Nephron progenitor cell (in vitro differentiated cells): ENCODE measurements at places on chromosomes 5 and 9.

- DNase-seq = no peak
Observed at GRCh38 chr5:159660401-159660800, 255.9 kb upstream of the ADRA1B start.

DNA sequence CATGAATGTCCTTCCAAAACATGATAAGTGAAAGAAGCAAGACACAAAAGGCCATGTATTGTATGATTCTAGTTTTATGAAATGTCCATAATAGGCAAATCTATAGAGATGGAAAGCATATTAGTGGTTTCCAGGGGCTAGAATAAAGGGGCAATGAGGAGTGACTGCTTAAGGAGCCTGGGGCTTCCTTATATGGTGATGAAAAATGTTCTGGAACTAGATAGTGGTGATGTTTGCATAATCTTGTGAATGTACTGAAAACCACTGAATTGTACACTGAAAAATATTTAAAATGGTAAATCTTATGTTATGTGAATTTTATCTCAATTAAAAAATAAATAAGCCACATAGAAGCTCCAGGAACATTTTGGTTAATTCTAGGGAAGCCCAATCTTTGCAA lies 144.4 kb upstream of the ANKRD55 start:
- no peak for DNase-seq

DNA sequence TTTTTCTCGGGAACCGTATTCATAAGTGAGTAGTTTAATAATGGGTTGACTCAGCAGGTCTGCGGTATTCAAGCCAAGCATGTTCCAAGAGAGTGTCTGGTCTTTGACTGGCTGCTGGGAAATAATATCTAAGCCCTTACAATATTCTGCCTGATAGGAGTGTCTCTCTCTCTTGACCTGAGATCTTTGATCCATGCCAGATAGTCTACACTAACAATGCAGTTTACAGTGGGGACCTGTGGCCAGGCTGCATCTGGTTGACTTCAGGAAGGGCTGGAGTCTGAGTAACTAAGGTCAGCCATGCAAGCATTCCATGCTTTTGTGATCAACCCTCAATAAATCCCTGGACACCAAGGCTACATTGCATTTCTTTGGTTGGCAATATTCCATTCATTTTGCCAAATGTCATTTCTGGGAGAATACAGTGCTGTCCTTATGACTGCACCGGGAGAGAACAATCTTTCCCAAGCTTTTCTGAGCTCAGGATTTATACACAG lies 195.5 kb downstream of the SEMA5A start:
- DNase-seq = no peak

GRCh38 chr5:51336878-51337277 lies 46.4 kb upstream of the ISL1 start:
- DNase-seq = no peak

- DNase-seq = no peak
Observed at GRCh38 chr5:163399923-163400322, 37.5 kb upstream of the CCNG1 start.

DNA sequence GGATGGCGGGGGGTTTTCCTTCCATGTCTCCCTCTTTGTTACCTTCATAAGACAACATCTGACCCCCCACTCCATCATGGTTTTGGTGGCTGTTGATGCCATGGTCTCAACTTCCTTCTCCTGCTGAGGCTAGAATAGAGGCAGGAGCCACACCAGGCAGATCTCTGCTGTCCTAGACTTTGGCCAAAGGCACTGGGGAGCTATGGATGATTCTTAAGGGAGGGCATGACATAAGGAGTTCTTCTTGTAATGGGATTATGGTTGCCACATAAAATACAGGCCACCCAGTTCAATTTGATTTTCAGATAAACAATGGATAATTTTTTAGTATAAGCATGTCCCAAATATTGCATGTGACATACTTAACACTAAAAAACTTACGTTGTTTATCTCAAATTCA lies 52.2 kb upstream of the IER5L start:
- DNase-seq = no peak

GRCh38 chr9:133971121-133971951 lies 20.8 kb downstream of the VAV2 start:
- peak; percentile 9 for DNase-seq

DNA sequence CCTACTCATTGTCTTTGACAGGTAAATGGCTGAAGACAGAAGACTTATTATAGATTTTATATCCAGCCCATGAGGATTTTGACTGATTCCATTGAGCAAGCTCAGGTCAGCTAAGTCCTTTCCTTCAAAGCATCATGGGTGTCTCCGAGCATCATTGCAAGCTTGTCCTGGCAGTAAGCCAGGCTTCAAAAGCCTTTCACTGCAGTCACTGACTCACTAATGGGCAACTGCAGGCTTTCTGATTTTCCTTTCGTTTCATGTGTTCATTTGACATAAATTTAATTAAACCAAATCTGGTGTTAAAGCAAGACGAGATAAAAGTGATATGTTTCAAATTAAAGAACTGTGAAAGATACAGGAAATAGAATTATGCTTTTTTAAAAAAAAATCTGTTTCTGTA lies 426.2 kb downstream of the ANXA1 start:
- DNase-seq = no peak

DNA sequence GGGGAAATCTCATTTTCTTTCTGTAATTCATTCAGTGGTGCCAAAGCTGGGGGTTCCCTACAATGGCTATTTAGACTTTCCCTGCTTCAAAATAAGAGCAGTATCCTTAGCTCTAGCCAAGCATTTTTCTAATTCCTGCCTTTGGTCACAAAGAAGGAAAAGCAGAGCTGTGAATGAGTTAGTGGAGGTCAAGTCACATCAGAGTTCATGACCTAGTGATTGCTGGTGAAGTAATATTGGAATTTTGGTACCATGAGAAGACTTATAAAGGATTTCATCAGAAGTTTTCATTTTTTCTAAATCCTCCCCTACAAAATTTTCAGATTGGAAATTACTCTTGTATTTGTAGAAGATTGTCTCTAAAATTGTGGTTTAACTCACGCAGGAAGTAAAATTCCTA lies 28.0 kb downstream of the DNAJC21 start:
- DNase-seq = no peak

GRCh38 chr5:146441896-146442295 lies 5.2 kb upstream of the TCERG1 start:
- DNase-seq = no peak

DNA sequence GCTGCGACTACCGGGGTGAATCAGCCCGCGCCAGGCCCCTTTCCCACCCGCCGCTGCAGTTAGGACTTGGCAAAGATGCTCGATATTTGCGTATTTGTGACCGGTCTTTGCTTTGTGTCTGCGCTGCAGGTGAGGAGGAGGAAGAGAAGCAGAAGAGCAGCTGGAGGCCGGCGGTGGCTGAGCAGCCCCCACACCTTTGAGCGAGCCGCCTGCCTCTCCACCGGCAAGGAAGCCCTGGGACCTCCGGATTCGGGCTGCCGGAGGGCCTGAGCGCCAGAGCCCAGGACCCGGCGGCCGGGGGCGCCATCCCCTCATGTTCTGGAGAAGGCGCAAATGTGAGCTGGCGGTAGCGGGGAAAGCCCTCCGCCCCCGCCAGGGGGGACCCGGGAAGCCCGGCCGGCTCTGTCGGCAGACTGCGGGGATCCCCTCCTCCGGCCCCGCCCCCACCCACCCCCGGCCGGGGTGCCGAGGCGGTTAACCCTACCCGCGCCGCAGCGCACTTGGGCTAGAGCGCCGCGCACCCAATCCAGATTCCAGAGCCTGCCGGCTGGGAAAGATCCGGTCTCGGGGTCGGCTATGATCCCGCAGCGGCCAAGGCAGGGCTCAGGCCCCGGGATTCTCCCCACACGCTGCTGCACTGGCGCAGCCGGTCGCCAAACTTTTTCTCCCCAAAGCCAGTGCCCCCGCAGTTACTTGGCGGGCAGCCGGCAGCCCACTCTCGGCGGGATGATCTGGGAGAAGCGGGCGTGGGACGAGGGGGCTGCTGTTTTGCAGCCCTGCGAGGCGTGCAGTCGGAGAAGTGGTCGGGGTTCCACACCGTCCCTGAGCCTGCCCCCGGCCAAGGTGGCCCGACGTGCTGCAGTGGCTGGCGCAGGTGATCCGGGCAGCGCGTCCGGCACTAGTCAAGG lies 800 bp upstream of the KCNN2 start:
- DNase-seq = peak; percentile 77

GRCh38 chr5:108747774-108748400 lies at the start of gene FER:
TSS of gene FER (plus strand) at chr5:108747897. CDS start at chr5:108798183, 50,286 bp downstream.
- DNase-seq = no peak

- DNase-seq = no peak
Observed at GRCh38 chr9:4207123-4207875, 92.6 kb downstream of the GLIS3 start.
